ENCODE measurements at places on chromosomes 7 and 10.

DNA sequence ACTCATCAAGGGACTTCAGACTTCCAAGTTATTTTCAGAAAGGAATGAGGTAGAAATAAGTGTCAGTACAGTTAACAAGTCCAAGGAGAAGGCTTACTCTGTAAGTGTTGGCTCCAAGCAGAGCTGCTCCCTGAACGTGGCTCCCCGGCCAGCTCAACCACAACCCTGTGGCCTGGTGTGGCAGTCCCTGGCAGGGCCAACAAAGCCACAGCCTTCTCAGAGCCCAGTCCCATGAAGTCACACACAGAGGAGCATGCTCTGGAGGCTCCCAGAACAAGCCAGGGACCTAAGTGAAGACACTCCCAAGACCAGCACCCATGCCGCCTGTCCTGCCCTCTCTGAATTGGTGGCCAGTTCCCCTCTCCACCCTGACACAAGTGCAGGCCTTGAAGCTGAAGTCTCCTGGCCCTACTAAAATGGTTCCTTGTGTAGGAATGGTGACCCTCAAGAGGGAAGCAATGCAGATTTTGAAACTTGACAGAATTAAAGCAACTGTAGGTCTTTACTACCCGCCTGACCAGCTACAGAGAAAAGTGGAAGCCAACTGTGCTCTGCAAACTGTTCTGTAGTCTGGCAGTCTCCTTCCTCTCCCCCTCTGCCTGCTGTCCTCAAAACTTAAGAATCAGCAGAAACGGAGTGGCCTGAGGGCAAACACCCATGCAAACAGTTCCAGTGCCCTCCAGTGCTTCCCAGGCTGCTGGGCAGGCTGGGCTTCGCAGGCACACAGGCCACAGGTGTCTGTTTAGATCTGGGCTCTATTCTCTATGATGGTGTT lies 51.1 kb downstream of the NOD1 start:
- no peak for DNase-seq

- DNase-seq: no peak
These were observed 919 bp downstream of the SLC29A4 start for GRCh38 chr7:5283421-5284303.

- no peak for DNase-seq
These were observed 7.8 kb upstream of the PDCD4 start for GRCh38 chr10:110863956-110864355.

DNA sequence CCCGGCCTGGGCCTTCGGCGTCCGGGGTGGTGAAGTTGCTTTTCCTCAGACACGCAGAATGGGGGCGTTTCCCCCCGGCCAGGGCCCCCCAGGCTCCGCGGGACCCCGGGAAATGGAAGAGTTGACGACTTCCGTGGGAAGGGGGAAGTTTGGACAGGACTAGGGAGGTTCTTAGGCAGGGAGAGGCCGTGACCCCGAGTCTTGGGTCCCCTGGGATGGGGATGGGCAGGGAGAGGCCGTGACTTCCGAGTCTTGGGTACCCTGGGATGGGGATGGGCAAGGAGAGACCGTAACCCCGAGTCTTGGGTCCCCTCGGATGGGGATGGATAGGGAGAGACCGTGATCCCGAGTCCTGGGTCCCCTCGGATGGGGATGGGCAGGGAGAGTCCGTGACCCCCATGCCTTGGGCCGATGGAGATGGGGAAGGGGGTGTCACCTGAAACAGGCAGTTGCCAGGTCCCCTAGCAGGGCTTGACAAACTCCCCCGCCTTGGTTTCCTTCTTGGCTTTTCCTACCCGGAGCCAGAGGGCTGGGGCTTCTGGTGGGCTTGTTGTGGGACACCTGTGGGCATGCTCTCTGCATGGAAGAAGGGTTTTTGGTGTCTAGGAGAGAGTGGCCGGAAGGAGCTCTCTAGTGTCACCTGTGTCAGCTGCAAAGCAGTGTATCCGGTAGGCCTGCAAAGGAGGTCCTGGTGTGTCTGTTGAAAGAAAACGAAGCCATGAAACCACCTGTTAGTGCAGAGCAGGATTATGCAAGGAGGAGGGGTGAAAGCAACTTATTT lies 1.1 kb downstream of the TRRAP start:
- peak; percentile 42 for DNase-seq

- DNase-seq: peak; percentile 81
These were observed 16.9 kb upstream of the ZFAND2A start for GRCh38 chr7:1176891-1177373.

- DNase-seq: no peak
These were observed 7.7 kb downstream of the UBTD1 start for GRCh38 chr10:97506199-97506991.

GRCh38 chr10:127978481-127978880 lies 71.6 kb downstream of the PTPRE start:
- no peak for DNase-seq

DNA sequence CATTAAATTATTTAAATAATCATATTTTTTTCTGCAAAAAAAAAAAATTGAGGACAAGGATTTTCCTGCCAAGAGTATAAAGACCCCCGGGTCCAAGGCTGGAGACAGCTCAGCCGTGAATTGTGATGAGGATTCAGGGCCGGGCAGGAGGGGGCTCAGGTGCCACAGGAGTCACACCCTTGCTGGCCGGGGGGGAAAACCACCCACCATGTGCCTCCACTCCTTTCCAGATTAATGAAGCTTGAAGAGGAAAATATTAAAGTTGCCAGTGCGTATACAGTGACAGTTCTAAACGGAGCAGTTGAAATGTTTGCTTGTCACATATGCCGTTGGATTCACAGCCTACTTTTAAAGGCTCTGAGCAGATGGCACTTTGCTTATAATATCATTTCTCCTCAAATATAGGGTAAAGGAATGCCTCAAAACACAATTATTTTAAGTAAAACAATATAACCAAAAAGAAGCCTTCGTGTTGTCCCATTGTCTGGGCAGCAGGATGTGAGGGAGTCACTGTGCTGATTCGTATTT lies 49.6 kb downstream of the ADARB2 start:
- no peak for DNase-seq

DNA sequence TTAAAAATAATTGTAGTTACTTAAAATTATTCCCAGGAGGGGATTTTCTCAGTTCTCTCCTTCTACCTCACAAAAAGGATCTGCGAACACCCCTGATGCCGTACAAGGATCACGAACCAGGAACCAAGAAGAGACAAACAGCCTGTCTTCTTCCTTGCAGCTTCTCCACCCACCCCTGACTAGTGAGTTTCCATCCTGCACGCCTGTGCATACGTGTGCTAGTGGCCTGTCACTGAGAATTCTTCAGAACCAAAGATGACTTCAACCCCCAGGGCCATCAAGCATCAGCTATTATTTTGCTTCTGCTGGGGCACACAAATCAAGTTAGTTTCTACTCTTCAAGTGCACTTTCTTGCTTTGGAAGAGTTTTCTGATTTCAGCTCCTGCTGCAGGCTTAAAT lies 175.5 kb upstream of the KLF6 start:
- DNase-seq: no peak

DNA sequence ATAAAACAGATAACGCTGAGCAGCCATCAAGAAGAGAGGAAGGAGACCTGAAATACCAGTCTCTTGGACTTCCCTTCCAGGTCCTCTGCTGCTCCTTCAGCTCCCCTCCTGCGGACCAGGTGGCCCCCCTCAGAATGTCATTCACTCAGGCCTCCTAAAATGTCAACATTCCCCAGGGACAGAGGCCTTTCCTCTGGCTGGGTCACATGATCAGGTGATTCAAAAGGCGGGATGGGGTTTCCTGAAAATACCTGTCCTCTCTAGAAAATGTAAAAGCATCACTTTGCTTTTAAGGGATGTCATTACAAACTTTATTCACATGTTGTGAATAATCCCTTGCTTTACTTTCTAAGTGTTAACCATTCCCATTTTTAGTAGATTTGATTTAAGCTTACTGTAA lies 311.1 kb downstream of the INHBA start:
- no peak for DNase-seq

DNA sequence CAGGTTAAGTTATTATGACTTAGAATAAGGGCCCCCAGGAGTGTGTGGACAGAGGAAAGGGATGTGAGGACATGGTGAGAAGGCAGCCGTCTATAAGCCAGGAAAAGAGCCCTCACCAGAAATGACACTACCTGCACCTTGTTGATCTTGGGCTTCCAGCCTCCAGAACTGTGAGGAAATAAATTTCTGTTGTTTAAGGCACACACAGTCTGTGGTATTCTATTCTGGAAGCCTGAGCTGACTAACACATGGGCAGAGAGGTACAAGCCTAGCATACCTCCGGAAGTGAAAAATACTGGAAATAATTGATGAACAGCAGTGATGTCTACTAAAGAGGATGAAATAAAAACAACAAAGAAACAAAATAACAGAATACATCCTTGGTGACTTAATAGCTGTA lies 46.1 kb upstream of the GRB10 start:
- no peak for DNase-seq

GRCh38 chr7:45435846-45436245 lies 138.3 kb upstream of the ADCY1 start:
- no peak for DNase-seq

DNA sequence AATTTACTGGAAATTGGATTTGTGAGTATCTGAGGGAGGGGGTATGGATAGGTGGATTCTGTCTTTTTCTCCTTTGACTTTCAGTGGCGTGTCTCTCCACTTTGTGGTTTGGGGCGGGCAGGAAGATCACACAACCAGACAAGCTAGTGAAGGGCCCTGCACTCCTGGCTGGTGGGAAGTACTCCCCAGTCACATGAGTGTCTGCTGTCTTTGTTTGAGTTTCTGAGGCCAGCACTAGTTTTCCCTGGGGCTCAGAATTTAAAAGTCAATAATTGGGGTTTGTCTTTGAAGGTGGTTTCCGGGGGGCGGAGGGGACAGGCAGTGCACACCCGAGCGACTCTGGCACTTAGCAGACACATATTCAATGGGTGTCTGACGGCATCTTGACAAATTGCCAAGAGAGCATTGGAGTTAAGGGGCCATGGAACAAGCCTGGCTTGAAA lies 120.1 kb downstream of the WDFY4 start:
- no peak for DNase-seq

DNA sequence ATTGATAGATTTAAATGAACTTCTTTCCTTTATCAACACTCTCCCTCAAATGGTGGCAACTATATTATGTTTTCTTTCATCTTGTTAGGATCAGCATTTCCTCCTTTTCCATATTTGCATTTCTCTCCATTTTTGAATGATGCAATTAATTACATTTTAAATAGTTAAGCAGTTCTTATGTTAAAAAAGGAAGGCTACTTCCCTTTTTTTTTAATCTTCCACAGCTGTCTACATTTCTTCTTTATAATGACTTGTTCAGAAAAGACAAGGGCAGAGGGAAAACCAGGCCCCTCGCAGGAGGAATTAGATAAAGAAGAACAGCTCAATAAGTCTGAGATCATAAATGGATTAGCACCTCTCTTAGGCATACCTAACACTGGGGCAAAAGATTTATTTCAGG lies 208.9 kb downstream of the ARL4A start:
- DNase-seq: no peak

DNA sequence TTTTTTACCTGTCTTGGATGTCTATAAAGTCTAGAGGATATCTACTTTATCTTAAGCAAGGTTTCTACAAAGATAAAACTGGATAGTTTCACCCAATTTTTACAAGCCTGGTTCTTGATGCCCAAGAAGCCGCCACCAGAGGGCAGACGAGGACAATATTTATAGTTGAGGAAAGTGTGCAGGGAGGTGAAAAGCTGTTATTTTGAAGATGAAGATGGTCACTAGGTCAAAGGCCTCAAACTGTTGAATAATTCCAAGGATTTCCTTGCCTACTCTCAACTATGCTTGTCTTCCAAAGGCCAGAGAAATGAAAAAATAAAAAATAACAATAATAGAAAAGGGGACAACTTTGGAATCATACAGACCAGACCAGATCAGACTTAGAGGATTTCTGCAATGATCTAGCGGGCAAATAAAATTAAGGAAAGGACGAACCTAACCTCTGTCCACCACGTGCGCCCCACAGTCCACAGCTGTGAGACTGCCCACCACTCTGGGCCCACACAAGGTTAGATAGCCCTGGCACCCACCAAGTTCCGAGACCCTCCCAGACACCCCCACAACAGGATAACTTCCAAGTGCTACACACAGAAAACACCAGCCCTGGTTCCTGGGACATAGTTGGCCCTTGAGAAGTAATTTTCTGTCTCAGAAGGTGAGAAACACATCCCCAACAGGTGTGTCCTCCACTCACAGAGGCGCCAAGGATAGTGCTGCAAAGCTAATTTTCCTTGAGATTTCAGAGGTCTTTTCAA lies 2.8 kb downstream of the PKD1L1 start:
- DNase-seq: peak; percentile 64

DNA sequence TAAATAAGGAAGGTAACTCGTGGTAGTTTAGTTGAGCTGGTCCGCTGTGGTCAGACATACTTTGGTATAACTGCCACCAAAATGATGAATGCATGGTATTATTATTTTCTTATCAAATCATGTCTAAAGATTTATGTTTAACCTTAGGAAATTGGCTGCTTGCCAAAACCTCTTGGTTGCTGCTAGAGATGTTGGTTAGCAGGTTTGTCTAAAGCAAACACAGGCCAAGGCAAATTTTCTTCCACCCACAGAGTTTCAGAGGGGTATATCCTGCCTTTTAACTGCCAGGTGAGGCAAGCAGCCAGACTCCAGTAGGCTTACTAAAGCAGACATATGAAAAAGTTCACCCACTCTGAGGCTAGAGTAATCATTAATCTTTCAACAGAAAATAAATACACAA lies 101.4 kb downstream of the SEMA3E start:
- DNase-seq: no peak

- DNase-seq: no peak
These were observed 102.1 kb downstream of the ZWINT start for GRCh38 chr10:56258991-56259390.
